ENCODE measurements at places on chromosomes 13 and 19.

- no peak for DNase-seq
Observed at GRCh38 chr19:1240925-1241324, 626 bp upstream of the ATP5F1D start.

GRCh38 chr13:78750735-78751134, 91.8 kb upstream of the OBI1 start:
- no peak for DNase-seq

DNA sequence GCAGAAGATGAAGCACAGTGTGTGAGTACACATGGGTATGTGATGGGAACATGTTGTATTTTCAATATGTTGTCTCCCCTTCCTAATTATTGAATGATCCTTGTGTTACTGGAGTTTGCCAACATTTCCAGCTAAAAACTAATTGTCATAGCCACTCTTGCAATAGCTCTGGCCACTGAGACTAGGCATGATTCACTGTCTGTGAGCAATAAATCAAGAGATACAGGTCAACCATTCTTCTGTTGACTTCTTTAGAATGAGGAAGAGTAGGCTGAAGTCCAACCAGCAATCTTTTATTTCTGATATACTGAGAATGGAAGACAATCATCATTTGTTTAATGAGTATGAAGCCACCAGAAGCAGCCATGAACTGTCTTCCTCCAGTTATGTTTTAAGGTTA, 413.9 kb downstream of the SLITRK5 start:
- DNase-seq, result no peak

DNA sequence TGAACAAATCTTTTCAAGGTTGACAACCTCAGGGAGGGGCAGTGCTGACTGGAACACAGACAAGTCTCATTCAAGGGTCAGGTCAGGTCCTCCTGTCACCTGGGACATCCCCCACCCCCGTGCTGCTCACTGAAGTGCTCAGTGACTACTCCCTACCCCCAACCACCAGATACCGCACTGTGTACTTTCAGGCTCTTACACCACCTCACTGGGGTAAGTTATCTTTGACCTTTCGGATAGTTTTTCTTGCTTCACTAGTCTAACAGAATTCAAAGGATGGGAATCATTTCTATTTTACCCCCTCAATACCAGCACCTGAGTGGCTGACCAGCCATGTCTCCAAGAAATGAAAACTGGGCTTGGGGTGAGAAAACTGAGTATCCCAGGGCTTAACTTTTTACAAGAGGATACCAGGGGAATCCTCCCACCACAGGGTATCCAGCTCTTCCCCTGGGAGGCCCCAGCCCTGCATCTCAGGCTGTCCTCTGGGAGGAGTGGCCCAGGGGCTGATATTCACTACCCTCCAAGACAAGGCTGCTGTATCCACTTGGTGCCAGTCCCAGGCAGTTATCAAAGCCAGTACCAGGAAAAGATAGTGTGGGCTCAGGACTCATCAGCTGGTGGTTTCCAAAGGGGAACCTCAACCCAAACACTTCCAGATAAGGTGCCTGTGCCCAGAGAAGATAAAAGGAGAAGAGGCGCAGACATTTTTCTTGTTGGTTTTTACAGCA, 2.1 kb downstream of the ZNF563 start:
- no peak for DNase-seq

- DNase-seq, result no peak
Observed at GRCh38 chr13:20231839-20232555, at the start of gene GJB6. Gene GJB6 (minus strand): TSS chr13:20232319. CDS start chr13:20223480, 8,839 bp downstream.

- DNase-seq, result peak; percentile 7
Observed at GRCh38 chr19:42132851-42133528, 744 bp upstream of the POU2F2 start.

- no peak for DNase-seq
Observed at GRCh38 chr13:78606471-78607408, 3.4 kb upstream of the POU4F1 start.

- DNase-seq, result no peak
Observed at GRCh38 chr13:43294412-43294811, 271.0 kb downstream of the DNAJC15 start.

DNA sequence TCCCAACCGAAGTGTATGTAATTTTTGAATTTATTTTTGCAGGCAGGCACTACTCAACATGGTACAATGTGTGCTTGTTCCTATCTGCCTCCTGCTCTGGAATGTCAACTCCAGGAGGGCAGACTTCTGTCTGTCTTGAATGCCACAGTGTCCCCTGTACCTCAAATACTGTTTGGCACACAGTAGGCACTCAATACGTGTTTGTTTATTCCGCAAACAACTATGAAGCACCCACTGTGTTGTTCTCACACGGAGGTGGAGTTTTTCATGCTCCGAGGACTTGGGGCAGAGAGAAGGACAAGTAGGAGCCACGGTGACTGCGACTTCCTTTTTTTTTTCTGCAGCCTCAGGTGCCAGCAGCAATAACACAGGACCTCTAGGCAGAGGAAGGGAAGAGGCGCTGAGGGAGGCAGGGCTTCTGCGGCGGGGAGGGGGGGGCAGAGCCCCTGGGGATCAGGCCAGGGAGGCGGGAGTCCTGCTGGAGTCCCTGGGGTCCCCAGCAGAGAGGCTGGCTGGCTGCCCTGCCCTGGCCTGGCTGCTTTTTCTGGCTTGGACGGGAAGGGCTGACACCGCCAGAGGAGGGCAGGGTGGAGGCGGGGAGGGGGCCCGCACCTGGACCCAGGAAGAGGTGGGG, 29.3 kb upstream of the TNFAIP8L1 start:
- DNase-seq, result no peak

DNA sequence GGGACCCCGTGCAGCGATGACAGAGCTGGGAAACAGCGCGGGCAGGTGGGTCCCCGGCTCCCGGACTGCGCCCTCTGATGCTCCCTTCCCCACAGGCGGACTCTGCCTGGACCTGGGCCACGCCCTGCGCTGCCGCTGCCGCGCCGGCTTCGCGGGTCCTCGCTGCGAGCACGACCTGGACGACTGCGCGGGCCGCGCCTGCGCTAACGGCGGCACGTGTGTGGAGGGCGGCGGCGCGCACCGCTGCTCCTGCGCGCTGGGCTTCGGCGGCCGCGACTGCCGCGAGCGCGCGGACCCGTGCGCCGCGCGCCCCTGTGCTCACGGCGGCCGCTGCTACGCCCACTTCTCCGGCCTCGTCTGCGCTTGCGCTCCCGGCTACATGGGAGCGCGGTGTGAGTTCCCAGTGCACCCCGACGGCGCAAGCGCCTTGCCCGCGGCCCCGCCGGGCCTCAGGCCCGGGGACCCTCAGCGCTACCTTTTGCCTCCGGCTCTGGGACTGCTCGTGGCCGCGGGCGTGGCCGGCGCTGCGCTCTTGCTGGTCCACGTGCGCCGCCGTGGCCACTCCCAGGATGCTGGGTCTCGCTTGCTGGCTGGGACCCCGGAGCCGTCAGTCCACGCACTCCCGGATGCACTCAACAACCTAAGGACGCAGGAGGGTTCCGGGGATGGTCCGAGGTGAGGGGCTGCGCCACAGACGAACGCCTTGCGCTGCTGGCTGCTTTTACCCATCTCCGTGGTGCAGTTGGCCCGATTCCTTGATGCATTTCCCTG, 7.8 kb upstream of the SELENOV start:
- DNase-seq, result no peak

DNA sequence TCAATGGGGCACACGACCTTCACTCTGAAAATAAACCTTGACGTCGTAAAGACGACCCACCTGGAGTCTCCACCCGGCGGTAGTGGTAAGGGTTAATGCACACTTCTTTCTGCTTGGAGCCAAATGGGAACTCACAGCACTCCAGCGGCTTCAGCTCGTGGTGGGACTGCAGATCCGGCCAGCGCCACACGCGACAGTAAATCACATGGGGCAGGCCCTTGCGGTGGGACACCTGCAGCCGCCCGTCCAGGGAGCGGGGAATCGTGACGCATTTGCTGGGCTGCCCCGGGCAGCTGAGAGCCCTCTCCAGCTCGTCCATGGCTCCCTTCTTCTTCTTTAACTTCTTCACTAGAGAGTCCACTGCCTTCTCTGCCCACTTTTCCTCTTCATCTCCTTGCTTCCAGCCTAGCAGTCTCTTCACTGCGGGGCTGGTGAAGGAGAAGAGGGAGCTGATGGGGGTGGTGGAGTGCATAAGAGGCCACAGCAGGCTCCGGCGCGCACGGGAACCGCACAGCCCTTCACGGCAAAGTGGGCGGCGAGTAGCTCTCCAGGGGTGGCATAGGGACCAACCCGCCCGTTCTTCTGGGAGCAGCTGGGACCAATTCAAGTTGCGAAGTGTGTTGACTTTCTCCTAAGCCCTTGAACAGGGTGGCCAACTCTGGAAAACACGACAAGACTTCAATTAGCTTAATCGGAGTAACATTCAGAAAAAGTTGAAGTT, 40.7 kb downstream of the SMAD9 start:
- no peak for DNase-seq

- DNase-seq, result no peak
Observed at GRCh38 chr13:41345914-41346589, 35.0 kb downstream of the NAA16 start.

- no peak for DNase-seq
Observed at GRCh38 chr19:28426110-28426729, 786.7 kb downstream of the UQCRFS1 start.

- peak; percentile 84 for DNase-seq
Observed at GRCh38 chr19:2944775-2945574, at the start of gene ZNF77. Gene ZNF77 (minus strand): TSS chr19:2944971. CDS start chr19:2944840, 131 bp downstream.

GRCh38 chr13:38636073-38636472, 50.8 kb upstream of the FREM2 start:
- DNase-seq, result no peak
